ENCODE measurements at places on chromosomes 11 and 22. TPM values are rescaled to one million over a fixed set of nuclear protein-coding genes. Genes with fewer than 3 reads are reported as not detected.

GPR83 gene
- 0.16 TPM for total RNA-seq

MCAM gene
- total RNA-seq, result 0.20 TPM

ZNF215 gene
- 5.4 TPM for total RNA-seq

RPS25 gene
- total RNA-seq, result 2,191 TPM

C22orf23 gene
- total RNA-seq, result 0.16 TPM

OR8A1 gene
- total RNA-seq, result not detected

AGBL2 gene
- total RNA-seq, result 7.0 TPM

- no peak for DNase-seq
These were observed 60.2 kb downstream of the PDHX start for GRCh38 chr11:34976496-34977088.

GRCh38 chr11:125308246-125308645, 143.7 kb downstream of the PKNOX2 start:
- no peak for DNase-seq

DNA sequence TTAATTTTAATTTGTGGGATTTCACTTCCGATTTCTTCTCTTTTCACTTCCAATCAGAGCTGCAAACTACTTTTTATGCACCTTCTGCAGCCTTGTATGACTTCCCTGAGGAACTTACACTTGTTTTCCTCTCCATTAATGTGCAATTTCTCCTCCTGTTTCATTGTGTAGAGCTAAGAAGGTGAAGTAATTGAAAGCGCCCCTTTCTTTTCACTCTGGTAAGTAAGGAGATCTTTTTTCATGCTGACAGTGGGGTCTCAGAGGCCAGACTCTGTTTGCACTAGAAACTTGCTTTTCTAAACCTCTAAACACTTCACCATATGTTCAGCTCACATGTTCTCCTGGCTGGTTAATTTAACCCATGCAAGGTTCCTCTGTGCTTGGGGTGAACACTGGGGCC, 117.0 kb downstream of the FANCF start:
- no peak for DNase-seq

DNA sequence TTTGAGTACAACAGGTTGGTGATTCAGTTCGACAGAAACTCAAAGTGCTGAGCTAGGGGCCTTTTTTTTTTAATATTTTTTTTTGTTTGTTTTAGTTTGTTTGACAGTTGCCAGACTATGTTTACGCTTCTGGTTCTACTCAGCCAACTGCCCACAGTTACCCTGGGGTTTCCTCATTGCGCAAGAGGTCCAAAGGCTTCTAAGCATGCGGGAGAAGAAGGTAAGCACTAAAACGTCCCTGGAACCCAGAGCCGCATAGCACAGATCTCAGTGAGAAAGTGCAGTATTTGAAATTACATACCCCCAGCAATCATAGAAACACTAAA, 649 bp downstream of the PRRG4 start:
- no peak for DNase-seq

- no peak for DNase-seq
These were observed 44.5 kb downstream of the BRD1 start for GRCh38 chr22:49783036-49783746.

GRCh38 chr11:27158456-27159334, 118.1 kb downstream of the BBOX1 start:
- DNase-seq, result no peak

GRCh38 chr22:19850763-19851109, 3.9 kb downstream of the GNB1L start:
- DNase-seq, result no peak

DNA sequence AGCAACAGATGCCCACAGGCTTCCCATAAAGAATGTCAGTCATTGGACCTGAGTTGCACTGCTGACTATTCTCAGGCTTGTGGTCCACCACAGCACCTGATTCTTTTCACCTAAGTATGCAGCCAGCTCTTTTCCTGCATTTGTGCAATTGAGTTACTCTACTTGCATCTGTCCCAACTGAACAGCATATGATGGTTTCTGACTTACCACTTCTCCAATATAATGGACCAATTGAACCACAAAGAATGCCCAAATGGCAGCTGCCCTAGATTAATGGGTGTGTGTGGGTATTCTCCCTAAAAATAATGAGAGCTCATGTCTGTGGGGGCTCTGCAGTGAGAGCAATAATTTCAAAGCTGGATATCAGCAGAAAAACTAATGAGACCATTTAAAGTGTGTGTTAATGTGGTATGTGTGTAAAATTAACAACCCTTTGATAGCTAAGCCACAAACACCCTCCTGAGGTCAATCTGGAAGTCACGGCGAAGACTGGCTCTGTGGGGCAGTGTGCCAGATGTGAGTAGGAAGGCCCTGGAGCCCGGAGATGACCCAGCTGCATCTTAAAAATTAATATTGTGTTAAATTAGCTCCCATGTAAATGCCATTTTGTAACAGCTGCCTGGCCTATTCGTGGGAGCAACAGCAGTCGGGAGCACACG, 43.8 kb downstream of the SC5D start:
- DNase-seq, result no peak

DNA sequence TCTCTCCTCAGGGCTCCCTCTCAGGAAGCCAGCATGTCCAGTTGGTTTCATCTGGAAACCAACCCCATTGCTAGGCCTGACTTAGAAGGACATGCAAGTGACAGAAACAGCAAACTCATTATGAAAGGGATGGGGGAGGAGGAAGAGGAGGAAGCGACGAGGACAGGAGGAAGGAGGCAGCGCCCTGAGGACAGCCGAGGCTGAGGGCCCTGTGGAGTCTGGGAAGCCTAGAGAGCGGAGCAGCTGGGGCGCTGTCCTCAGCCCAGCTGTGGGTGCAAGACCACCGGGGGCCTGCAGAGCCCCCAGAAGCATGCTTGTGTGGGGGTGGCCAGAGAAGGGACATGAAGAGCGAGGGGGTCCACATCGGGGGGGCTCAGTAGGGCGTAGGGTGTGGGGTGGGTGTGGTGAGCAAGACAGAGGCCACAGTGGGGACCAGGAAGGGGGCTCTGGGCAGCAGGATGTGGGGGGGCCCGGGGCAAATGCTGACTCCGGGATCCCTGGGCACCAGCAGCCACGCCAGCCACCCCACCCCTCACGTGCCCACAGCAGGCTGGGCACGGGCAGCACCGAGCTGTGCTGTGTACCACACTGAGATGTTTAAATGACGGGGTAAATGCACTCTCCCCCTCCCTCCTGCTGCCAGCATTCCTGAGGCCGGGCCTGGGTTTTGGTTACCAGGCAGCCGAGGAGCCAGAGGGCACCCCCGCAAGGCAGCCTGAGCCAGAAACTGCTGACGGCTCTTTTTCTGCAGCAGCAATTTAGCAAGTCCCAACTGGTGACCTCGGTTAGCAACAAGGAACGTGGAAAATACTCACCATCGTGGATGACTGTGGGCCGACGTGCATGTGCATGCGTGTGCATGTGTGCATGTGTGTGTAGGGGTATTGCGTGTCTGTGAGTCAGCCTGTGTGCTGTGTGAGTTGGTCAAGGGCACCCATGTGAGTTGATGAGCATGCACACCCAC, 82.7 kb upstream of the LINC01488 start:
- no peak for DNase-seq

DNA sequence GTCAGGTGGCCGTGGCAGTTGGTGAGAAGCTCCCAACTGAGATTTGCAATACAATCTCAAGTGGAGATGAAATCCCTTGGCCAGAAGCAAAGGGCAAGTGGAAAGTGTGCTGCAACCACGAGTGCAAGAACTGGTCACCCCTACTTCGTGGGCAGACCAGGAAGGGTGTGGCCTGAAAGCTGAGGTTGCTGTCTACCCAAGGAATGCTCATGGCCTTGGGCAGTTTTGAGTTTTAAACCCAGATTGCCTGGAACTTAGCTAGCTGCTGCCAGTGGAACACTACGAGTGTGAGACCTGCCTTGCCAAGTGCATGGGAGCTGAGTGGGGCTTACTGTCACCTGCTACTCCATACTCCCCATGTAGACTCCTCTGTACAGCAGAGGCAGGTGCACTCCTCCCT, 113.3 kb upstream of the FAT3 start:
- DNase-seq, result no peak
